Aorta (tissue), 5 donors: ENCODE measurements at places on chromosomes 13 and 19. TPM values are rescaled to one million over a fixed set of nuclear protein-coding genes. Genes with fewer than 3 reads are reported as not detected.
A peak's percentile ranks its signal among the peaks of the same experiment; 100 is the strongest.

PRODH2 gene
- not detected for total RNA-seq

DNA sequence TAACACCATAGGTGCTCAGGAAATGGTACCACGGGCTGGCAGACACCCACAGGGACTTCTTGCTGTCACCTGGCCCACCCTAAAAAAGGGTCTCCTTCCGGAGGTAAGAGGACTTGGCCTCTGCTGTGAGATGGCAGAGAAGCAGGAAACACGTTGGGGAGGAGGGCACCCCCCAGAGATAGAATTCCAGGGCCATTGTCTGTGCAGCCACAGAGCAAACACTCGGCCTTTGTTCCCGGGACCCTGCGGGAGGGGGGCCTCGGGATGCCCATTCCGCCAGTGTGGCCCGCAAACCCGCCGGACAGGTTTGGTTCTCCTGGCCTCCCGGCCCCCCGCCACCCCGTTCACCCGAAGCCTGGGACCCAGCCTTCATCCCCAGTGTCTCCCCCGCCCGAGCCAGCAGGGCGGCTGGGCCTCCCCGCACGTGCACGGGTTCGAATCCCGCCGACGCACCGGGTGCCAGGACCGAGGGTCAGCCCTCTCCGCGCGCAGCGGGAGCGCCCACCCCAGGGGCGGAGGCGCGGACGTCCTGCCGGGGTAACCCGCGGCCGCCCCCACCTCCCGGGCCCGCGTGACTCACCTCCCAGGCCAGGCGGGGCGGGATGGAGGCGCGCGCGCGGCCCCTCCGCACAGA, 714 bp downstream of the PLPP2 start:
- no peak for DNase-seq
- H3K4me1 ChIP-seq, result no peaks in the 10 kb centered on the region
- H3K27me3 ChIP-seq, result no peaks in the 10 kb centered on the region
- H3K27ac ChIP-seq, result no peak overlapping the region
- no peaks in the 10 kb centered on the region for H3K36me3 ChIP-seq

DNA sequence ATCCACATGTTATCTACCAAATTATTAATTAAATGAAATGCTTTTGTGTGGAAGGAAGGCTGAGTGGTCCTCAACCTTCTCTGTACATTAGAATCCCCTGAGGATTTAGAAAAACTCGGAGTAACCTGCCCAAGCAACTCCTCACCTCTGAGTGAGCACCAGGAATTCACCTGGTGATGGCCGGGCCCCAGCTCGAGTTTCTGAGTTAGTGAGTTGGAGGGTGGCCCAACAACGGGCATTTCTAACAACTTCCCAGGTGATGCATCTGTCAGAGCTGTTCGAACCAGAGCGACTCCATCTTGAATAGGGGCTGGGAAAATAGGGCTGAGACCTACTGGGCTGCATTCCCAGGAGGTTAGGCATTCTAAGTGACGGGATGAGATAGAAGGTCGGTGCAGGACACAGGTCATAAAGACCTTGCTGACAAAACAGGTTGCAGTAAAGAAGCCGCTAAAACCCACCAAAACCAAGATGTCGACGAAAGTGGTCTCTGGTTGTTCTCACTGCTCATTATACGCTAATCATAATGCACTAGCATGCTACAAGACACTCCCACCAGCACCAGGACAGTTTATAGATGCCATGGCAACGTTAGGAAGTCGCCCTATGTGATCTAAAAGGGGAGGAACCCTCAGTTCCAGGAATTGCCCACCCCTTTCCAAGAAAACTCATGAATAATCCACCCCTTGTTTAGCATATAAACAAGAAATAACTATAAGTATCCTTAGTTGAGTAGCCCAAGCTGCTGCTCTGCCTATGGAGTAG, 44.2 kb upstream of the SHISA2 start:
- no peak overlapping the region for H3K27ac ChIP-seq
- H3K27me3 ChIP-seq, result no peaks in the 10 kb centered on the region
- H3K4me1 ChIP-seq, result no peaks in the 10 kb centered on the region
- DNase-seq, result no peak
- H3K36me3 ChIP-seq, result no peaks in the 10 kb centered on the region

DNA sequence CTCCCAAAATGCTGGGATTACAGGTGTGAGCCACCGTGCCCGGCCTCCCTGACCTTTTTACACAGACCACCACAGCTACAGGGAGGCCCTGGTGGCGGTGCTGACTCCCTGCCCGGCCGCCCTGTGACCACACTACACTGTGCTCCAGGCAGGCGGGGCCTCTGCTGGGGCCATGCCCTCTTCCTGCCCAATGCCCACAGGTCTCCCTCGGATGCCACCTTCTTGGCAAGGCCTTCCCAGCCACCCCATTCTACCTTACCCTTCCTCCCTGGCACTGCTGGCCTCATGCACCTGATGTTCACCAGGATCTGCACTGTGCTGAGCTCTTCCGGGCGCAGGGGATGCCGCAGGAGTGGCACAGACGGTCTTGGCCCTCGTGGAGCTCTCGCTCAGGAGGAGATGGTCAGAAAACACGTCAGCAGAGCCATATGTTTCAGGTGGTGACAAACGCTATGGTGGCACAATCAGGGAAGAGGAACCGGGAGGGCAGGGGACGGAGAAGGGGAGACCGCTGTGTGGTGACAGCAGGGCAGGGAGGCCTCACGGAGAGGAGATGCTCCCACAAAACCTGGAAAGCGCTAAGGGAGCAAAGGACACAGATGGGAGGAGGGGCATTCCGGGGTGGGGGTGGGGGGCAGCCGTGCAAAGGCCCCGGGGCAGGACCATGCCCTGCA, 4.1 kb downstream of the PIP5K1C start:
- peak; percentile 67 for DNase-seq
- H3K27ac ChIP-seq, result no peak overlapping the region
- H3K36me3 ChIP-seq, result no peaks in the 10 kb centered on the region
- H3K27me3 ChIP-seq, result no peaks in the 10 kb centered on the region

- H3K4me1 ChIP-seq, result no peaks in the 10 kb centered on the region
- DNase-seq, result no peak
- no peaks in the 10 kb centered on the region for H3K36me3 ChIP-seq
- no peak overlapping the region for H3K4me3 ChIP-seq
Observed at GRCh38 chr13:70816853-70817252, 708.6 kb upstream of the KLHL1 start.

DNA sequence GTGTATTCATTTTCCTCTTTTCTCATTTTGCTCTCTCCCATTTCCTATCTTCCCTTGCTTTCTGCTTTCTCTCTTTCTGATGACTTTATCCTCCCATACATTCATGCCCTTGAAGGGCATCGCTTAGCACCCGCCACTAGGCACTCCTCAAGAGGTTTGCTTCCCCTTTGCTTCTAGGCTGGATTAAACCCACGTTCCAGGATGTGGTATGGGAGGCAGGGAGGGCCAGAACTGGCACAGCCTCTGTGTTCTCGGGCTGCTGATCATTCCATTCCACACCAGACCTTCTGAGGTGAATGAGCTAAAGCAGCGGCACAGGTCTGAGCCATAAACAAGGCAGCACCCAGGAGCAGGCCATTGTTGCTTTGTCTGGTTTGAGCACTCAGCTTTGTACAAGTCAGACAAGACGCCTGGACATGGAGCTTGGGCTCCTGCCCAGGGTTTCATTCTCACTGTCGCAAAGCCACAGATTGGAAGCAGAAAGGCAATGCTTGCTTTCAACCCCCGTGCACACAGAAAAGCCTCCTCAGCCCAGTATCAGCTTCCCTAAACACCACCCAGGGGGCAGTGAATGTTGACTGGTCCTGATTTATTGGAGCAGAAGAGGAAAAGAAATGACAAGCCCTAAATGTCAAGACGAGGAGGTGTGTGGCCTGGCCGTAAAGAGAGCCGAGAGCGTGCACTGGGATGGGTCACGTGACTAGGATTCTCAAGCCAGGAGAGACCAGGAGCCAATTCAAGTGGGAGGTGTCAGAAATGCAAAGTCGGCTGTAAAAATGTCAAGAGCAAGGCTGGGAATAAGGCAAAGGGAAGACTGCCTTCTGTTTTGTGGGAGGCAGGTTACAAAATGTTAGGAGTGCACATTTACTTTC, 218.0 kb upstream of the SERP2 start:
- peaks cover 7% of the 10 kb centered on the region for H3K4me1 ChIP-seq
- H3K4me3 ChIP-seq, result no peak overlapping the region
- no peaks in the 10 kb centered on the region for H3K27me3 ChIP-seq
